ENCODE measurements at places on chromosomes 4 and X.

- no peak for DNase-seq
Measured at GRCh38 chr4:100009490-100009889, 59.4 kb upstream of the H2AZ1 start.

- no peak for DNase-seq
Measured at GRCh38 chr4:132982151-132982550, 166.9 kb upstream of the PCDH10 start.

DNA sequence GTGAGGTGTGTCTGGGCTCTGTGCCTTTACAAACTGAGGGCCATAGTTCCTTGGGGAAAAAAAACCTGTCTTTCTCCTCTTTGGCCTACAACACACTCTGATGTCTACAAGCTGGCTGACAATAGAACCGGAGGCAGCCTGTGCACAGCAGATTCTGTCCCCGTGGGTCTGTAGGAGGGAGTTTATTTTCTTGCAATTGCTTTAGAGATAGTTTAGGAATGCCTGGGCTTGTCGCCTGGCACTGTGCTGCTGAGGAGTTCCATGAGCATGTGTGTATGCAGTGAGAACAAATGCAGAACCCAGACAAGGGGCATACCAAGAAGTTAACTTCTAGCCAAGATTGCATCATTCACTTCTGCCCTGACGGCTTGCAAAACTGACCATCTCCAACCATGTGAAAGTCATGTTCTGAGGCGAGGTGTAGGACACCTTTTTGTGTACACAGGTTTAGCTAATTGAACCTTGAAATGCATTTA lies 54.1 kb downstream of the CCNI start:
- DNase-seq: no peak

- no peak for DNase-seq
Measured at GRCh38 chrX:45794995-45795337, 594.3 kb upstream of the DIPK2B start.

GRCh38 chr4:184757810-184758209 lies 23.9 kb upstream of the CENPU start:
- no peak for DNase-seq

DNA sequence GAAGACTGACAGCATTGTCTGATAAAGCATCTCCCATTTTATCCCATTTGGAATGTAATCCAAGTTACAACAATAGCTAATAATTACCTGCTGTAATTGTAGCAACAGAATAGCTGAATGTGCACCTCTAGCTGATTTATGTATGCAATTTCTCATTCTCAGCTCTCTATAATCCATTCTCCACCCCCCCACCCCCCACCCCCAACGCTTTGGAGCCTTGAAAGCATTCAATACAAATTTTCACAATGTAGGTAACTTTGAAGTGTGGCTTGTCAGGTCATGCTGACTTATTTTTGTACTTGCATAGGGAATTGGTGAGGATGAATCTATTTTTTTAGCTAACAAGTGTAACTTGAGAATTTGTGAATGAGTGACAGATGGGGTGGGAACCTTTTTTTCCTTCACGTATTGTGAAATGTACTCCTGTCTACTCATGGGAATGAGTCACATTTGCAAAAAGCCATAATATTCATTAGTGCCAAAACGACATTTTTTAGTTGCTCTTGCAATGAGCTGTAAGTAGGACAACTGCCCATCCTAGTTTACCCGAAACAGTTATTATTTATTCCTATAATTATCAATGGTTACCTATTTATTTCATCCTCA lies 159.3 kb downstream of the PALLD start:
- DNase-seq: no peak

GRCh38 chr4:47933840-47934239 lies 19.5 kb upstream of the NFXL1 start:
- DNase-seq: peak; percentile 39

DNA sequence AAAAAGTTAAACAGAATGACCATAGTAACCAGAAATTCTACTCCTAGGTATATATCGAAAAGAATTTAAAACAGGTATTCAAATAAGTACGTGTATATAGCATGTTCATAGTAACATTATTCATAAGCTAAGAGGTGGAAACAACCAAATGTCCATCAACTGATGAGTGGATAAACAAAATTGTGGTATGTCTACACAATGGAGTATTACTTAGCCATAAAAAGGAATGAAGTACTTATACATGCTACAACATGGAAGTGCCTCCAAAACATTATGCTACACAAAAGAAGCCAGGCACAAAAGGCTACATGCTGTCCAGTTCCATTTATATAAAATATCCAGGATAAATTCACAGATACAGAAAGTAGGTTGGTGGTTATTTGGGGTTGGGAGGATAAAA lies 76.5 kb downstream of the CD99L2 start:
- no peak for DNase-seq

DNA sequence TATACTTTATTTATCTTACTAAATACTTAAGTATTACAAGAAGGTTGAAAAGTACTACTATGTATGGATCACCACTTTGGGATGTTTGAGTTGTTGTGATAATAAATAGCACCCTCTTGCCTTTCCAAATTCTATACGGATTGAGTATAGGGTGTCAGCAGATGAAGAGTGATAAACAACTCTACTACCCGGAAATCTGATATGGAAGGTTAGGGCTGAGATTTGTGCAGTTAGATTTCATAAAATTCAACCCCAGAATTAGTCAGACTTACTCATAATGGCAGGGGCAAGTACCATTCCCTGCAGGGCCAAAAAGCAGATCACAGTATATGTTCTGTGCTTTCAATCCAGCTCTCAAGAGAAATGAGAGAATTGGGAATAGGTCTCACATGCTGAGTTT lies 1008.9 kb upstream of the PCDH7 start:
- DNase-seq: no peak

DNA sequence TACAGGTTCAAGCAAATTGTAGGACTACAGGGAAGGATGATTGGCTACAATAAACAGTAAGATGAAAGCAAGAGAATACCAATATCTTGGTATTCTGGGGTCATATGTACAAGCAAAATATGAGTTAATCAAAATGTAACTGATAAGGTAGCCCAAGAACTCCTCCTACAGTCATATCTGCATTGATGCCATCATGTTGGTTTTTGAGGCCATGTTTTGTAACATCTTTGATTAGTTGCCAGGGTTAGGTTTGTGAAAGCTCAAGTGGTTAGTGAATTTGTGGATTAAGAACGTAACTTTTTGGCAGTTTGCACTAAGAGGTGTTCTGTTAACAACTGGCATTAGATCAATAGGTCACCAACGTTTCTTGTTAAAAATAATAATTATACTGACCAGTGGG lies 59.6 kb downstream of the USP9X start:
- no peak for DNase-seq

DNA sequence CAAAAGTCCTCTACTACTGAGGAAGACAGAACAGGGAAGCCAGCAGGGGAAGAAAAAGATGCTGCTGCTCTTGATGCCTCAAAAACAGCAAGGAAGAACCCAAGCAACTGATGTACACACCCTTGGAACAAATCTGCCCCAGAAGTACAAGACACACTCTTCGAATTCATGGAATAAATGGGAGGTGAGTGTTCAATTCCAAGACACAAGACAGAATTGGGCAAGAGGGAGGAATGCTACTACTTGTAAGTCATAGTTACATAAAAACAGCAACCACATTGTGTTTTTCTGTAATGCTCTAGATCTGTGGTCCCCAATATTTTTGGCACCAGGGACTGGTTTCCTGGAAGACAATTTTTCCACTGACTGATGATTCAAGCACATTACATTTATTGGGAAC lies 58.0 kb upstream of the H2AZ1 start:
- no peak for DNase-seq

DNA sequence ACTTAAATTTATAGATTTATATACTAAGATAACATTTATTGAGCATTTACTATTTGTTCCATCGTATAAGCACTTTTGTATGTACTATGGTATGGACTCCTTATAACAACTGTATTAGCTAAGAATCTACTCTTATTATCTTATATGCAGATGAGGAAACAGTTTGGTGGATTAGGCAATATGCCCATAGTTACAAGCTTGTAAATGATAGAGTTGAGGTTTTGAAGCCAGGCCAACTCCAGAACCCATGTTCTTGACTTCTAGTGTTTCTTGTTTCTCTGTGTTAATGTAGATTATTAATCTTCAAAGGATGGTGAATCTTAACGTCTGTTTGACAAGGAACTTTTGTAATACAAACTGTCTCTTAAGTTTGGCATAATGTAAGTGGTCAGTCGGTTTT lies 71.3 kb downstream of the STIM2 start:
- DNase-seq: no peak

DNA sequence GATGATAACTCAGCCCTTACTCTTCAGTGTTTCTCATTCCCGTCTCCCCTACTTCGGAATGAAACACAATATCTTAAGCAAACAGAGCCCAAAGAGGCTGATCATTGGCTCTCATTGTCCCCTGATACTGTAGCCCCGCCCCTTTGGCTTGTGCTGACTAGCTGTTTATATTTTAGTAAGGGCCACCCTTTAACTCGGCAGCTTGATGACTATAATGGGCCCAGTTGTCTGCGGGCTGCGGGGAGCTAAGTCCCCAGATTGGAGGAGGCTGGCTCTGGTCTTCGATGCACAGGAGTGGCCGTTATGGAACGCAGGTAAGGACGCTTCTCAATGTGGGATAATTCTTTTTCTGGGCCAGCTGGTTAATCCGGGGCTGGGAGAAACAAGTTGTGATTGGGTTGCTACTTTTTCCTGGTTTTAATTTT lies at the start of gene TRIM2:
Gene TRIM2, plus strand, starts transcription at position 197 of the 425 bp plus-strand sequence. Its CDS starts 88 bp downstream, at position 285.
- no peak for DNase-seq

DNA sequence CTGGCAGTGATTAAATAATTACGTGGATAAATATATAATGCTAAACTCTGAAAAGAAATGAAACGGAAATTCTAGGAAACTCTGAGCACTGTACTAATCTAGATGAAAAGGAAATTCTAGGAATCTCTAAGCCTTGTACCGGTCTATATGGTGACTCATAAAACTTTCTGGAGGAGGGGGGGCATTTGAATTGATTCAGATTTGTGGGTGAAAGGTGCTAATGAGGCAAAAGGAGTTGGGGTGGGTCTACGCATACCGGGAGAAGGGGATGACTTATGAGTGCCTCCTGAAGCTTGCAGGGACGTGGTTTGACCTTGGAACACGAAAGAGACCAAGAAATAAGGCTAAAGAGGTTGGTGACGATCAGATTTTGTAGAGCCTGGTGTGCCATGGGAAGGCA lies 151.7 kb upstream of the CASK start:
- no peak for DNase-seq

DNA sequence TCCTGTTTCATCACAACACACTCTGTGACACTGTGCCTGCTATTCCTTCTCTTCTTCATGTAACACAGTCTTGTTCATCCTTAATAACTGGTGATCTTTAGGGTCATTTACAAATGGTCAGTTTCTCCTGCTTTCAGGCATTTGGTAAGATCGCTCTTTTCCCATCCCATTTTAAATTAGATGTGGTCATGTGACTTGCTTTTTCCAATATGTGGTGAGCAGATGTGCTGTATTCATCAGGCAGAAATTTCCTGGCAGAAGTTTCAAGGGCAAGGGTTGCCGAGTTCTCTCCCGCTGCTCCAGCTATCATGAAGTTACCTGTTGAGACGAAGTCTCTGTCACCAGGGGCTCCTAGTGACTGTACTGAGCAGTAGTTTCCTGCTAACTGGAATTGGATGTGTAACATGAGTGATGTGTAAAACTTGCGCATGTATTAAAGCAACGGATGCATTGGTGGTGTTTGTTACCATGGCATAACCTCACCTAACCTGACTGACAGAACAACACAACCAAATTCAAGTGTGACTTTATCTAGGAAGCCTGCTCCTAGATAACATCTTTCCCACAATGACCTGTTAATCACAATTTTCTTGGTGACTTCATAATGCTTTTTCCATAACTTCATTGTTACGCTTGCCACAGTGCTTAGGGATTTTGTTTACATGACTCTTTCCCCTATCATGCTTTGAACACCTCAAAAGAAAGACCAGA lies 29.5 kb upstream of the BMPR1B start:
- no peak for DNase-seq

DNA sequence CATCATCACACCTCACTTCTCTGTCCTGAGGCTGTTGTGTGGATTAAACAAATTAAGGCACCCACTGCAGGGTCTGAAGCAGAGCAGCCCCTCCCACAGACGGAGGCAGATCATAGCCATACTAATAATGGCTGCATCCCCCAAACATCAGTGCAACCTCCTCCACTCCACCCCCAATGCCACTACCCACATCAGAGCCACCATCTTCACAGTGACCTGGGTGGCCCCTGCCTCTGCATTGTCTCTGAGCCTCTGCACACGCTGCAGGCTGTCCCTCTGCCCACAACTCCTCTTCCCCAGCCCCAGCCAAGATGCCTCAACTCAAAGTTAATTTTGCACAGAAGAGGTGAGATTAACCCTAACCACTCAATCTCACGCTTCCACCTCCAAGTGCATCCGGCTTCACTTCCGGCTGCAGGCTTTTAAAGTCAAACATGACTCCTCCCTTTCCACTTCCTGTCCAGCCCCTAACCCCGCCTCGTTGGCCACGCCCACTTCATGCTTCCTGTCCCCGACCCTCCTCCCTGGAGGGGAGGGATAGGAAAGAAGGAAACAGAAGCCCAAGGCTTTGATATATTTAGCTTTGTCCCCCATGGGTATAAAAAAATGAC lies 22.7 kb downstream of the JAKMIP1 start:
- no peak for DNase-seq

DNA sequence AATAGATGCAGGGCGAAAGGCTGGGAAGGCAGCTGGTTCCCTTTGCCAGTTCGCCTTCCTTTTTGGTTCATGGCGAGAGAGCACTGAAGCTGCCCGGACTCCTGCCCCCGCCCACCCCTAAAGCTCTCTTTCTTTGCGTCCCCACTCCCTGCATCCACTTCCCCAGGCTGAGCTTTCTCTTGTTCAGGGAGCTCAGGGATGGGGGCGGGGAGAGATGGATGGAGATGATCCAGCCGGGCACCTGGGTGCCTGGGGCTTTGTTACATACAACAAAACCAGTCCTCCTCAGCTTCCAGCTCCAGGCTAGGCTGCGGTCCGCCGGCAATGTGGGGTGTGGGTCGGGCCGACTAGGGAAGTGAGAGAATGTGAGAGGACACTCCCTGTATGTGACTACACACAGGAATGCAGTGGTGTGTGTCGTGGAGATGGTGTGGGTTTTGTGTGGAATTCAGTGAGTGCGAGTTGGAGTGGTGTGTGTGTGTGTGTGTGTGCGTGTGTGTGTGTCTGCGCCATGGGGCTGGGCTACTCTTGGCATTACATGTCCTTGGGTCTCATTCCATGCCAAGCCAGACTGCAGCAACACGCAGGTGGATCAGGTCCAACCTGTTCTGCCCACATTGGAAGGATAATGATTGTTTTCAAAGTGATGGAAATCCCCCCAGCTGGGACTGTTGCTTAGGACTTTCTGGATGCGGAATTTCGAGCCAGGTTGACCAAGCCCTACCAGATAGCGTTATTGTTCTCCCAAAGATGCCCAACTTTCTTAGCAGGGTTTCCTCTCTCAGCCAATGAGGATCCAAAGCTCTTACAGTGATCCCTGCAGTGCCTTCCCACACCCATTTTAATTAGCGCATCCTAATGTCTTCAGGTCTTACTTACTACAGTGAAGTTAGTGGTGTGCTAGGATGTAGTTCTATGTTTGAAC lies 149.4 kb upstream of the CHRDL1 start:
- DNase-seq: no peak

GRCh38 chr4:125904802-125905201 lies 590.0 kb downstream of the FAT4 start:
- no peak for DNase-seq

Measured in NCI-H1694 treated with DMSO at 0.1 percent for 48 hours (cell line).